Hematopoietic multipotent progenitor cell treated with erythropoietin and hydrocortisone succinate and interleukin-3 and kit ligand, for 17 days (in vitro differentiated cells): ENCODE measurements at places on chromosomes 6 and 20.

DNA sequence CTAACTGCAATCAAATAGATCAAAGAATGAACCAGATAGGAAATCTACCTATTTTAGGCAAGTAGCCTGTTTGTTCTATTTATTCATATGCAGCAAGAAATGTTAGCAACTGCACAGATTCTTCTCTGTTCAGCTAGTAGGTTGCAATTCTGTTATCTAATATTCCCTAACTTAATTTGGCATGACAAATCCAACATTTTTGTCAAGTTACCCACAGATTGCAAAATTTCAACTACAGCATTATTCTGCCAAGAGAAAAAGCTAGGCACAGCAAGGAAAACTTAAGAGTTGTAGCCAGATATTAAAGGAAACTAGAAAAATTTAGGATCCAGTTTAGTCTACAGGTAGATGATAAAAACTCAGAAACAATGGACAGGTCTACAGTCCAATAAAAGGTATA, 104.4 kb upstream of the SYNCRIP start:
- DNase-seq, result no peak

DNA sequence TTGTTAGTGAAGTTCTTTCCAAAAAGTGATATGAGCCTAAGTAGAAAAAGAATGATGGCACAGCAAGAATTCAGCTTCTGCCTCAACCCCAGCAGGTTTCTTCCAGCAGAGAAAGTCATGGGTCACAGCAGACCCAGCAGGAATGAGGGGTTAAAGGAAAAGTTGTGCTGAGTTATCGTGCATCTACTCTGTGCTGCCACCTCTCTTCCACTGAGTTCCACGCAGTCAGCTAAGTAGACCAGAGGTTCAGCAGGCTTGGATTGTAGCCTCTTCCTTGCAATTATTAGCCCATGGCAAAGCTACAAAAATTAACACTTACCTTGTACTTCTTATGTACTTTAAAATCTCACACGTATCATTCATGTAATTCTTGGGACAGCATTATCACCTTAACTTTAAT, 510.8 kb downstream of the PTPRT start:
- DNase-seq, result no peak

GRCh38 chr6:38262026-38262425, 377.7 kb downstream of the BTBD9 start:
- DNase-seq, result no peak

DNA sequence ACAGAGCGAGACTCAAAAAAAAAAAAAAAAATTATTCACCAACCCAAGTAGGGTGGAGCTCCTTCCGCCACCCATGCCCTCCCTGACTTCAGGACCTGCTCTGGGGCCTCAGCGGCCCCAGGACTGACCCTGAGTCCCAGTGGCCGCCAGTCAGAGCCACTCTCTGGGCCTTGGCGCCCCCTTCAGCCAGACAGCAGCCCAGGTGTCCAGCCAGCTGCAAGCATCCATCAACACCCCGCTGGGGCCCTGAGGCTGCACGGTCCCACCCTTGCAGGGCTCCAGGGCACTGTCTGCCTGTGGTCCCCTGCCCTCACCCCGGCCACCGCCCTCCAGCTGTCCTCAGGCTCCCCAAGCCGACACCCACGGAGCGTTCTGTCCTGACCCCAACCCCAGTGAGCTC, 11.4 kb upstream of the KCNQ2 start:
- DNase-seq, result no peak

GRCh38 chr20:46330072-46330763, 21.9 kb upstream of the CDH22 start:
- no peak for DNase-seq

- DNase-seq, result no peak
Observed at GRCh38 chr20:13778827-13779226, 5.9 kb downstream of the ESF1 start.

DNA sequence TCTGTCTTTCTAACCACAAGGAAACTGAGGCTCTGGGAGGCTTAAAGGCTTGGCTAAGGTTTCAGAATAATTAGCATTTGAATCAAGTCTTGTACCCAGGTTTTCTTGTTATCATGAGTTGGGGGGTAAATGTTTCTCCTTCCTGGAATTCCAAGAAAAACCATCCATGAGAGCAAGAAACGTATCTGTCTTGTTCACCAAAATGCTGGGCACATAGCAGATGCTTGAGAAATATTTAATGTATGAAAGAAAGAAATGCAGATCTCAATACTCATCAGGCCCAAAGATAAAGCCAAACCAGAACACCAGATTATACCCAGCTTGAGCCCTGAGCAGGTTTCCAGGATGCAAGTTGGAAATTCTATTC, 164.6 kb downstream of the CLIC5 start:
- no peak for DNase-seq

GRCh38 chr6:16252686-16253299, 14.4 kb downstream of the GMPR start:
- DNase-seq, result peak; percentile 10

DNA sequence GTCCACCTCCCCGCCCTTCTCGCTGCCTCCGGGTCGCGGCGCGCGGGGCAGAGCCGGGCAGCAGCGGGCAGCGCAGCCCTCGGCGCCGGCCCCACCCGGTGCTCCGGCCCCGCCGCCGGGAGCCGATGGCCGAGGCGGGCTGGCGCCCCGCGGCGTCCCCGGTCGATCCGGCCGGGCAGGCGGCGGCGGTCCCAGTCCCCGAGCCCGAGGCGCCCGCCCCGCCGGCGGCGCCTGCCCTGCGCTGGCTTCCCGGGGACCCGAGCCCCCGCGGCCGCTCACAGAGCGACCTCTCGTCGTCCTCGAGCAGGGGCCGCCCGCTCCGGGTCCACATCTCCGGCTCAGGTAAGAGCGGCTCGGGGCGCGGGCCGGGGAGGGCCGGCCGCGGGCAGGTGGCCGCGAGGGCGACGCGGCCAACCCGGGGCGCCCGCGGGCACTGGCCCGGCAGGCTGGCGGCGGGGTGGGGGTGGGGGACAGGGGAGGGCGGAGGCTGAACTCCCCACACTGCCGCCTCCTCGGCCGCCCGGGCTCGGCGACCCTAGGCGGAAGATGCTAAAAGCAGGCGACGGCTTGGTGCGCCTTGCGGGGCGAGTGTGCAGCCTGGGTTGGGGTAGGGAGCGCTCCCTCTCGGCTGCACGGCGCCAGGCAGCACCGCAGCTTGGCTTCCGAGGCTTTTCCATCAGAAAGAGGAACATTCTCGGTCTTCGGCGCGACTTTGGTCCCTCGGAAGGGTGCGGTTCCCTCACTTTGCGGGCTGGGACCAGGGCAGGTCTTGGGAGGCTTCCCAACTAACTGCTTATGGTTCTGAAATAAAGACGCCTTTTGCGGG, 25.6 kb upstream of the FUCA2 start:
- no peak for DNase-seq

DNA sequence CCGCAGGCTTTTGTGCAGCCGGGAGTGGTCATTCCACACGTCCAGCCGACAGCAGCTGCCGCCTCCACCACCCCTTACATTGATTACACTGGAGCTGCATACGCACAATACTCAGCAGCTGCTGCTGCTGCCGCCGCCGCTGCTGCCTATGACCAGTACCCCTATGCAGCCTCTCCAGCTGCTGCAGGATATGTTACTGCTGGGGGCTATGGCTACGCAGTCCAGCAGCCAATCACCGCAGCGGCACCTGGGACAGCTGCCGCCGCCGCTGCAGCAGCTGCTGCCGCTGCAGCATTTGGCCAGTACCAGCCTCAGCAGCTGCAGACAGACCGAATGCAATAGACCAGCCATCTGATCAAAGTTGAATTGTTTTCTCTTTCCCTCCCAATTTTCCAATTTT, 10.6 kb downstream of the RBM24 start:
- no peak for DNase-seq

DNA sequence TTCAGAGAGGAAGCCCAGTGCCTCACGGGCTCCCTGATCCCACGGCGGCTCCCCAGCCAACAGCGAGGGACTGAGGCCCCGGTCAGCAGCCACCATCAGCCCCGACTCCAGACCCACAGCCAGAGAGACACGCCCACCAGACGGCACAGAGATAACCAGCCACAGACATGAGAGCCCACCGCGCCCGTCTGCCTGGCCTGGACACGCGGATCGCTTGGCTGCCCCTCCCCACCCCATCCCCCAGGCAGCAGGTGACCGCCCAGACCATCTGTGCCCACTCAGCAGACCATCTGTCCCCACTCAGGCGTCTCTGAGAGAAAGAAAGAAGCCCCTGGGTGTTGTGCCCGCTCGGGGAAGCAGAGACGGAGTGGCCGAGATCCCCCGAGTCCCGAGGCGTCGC, 55.5 kb upstream of the CHRNA4 start:
- DNase-seq, result no peak

DNA sequence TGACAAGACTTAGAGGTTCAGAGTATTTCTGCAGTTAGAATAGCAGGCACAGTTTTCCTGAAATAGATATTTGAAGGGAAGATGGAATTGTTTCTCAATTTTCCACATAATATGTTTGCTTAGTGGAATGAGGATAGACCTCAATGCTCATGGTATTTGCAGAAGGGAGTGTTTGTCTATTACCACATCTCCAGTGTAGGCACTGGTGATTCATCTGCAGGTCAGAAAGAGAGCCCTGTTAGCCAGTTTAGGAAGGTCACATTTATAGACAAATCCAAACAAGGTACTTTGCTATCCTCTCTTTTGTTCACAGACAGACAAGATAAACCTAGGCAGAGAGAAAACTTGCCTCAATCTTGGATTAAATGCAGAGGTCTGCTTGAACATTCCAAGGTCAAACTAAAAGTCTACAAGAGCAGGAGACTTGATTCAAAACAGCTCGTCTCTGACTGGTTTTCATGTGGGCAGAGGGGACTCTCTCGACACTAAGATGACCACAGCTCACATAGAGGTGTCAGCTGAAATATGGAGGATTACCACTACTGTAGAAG, 22.8 kb downstream of the ISM1 start:
- no peak for DNase-seq

DNA sequence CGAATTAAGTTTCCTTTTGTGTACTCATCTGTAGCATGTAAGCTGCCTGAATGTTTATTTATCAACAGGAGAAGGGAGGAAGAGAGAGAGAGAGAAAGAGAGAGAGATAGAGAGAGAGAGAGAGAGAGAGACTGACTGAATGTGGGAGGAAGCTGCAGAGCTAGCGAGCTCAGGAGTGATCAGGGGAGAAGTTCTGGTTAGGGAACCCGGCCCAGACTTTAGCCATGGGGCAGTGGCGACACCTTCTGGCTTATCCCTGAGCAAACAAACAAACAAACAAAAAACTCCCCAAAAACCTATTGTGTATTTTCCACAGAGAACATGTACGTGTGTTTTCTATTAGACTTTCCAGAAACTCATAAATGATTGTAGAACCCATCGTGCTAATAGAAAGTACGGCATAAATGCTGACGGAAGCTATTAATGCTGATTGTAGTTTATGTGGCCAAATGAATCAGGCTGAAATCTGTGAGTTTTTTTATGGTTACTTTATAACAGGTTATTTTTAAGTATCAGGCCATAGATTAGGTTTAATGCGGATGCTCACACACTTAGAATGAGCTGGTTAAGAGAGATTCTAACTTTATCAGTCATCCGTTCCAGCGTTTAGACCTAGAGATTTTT, 92.8 kb downstream of the CLIC5 start:
- DNase-seq, result no peak

DNA sequence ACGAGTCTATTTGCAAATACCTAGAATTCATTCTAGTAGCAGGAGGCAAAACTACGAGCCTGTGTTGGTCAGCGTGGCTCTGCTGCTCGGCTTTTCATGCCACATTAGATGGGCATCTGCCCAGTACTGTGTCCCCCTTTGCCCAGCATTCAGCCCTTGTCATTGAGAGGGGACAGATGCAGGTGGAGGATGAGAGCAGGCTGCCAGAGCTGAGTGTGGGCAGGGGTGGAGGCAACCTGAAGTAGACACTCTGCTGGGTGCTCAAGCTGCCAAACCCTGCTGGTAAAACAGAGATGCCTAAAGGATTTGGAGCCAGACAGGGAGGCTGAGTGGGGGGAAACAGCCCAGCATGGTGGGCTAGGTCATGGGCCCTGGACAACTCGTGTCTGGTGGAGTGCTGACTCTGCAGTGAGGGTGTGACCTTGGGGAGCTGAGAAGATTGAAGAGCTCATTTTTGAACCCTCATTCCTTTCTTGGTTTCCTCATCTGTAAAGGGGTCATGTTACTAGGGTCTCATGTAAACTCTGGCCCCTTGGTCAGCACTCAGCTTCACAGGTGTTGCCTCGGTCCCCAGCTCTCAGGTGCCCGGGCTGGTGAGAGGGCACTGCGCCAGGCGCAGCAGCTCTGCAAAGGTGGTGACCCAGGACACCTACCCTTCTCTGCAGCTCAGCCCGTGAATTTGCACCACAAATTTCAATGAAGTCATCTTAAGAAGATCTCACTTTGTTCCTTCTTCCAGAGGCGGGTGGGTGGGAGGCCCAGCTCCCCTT, 64.2 kb upstream of the BHLHE23 start:
- DNase-seq, result no peak
